ENCODE measurements at places on chromosomes 1 and 21.

GRCh38 chr1:1087351-1088028 is 13.4 kb upstream of the RNF223 start:
- DNase-seq = no peak

DNA sequence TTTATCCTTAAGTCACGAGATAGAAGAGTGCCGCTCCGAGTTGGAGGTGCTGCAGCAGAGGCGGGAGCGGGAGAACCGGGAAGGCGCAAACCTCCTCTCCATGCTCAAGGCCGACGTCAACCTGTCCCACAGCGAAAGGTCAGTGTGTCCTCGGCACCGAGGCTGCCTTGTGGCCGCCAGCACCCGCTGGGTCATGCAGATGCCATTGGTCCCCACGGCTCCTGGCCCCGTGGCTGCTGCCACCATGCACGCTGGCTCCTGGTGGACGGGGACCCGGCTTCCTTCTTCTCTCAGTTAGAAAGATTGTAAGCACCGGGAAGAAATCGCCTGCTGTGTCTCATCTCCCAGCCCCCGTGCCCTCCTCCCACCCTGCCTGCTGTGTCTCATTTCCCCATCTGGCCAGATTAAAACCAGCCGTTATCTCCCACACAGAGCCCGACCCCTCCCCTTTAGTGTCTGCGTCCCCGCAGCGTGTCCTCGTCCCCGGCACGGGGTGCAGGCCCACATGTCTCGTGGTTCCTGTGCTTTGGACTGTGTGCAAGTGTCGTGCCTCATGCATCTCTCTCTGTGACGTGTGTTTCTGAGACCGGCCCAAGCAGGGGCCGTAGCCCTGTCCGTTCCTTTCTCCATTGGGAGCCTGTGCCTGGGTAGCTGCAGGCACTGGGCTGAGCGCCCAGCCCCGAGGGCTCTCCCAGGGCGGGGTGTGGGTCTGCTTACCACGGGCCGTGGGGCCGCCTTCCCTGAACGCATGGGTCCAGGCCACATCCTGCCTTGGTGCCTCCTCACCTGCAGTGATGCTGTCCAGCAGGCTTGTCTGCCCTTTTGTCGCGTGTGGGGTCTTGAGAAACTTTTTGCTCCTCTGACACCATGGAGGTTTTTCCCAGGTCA is 62.1 kb downstream of the PCNT start:
- no peak for DNase-seq

GRCh38 chr1:9705337-9706093 is 54.0 kb downstream of the PIK3CD start:
- DNase-seq = no peak

DNA sequence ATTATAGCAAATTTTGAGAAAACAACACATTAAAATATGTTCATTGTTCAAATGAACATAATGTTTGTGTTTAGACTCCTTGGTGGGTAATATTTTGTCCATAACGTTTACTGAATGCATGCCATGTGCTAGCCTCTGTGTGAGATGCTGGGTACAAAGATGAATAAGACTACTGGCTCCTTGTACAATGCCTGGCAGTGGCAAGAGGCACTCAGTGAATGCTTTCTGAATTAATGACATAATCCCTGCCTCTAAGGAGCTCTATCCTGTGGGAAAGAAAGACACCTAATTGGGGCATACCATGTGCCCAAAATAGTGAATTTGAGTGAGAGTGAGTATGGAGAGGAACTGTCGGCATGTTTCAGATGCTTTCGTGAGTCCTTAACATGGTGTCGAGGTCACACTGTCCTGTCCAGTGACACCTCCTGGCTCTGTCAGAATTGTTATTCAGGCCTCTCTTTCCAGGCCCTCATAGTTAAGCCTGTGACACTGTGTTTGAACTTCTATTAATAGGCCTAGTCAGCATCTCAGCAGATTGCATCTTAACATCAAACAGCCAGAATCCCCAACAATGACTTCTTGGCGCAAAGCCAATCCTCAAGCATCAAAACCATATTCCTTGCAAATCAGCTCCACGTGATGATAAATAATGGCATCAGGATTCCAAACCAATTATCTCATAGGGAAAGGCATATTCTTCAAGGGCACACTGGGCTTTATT is 32.8 kb upstream of the S1PR1 start:
- DNase-seq = no peak

DNA sequence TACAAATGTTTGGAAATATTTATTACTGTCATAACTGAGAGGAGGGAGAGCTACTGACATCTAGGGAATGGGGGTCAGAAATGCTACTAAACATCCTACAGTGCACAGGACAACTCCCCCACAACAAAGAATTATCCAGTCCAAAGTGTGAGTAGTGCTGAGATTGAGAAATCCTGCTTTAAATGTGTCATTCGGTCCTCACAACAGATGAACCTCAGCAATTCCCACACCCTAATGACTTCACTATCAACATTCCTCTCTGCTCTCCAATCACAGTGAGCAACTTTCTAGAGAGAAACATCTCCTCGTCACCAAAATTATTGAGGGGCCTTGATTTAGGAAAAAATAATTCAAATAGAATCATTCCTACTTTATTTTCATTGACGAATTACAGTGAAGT is 18.0 kb downstream of the OMA1 start:
- no peak for DNase-seq

DNA sequence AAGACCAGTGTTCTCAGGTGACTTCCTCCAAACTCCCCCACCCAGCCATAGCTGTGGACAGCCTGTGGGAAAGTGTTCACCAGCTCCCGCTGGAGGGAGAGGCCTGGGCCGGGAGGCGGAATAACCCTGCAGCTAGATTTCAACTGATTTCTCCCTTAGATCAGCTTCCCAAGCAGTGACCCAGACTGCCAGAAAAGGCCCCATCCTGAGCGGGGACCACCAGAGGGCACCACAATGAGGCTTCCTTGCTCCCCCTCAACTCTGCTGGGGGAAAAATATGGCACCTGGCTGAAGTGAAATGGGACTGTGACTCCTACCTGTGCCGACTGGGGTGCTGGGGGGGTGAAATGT is 50.8 kb downstream of the RHBG start:
- peak; percentile 37 for DNase-seq

DNA sequence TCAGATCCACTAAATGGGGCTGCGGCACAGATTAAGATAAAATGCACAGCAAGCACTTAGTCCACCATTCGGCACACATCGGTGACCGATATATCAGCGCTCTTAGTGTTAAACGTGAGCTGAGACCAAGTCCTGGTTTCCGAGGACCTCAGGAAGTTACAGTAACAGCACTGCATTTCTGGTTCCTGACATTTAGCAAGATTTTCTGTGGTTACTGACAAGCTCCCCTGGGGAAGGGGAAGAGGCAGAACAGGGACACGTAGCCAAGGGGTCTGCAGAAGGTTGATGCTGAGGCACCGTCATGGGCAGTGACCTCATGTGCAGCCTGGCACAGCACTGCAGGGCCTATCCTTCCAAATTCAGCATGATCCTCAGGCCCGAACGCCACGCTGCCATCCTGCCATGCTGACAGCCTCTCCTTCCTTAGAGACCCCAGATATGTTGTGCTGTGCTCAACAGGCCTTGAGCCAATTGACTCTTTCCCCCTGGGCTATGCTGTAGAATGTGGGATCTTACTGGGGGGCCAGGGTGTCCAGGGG is 13.4 kb upstream of the PEF1 start:
- no peak for DNase-seq

DNA sequence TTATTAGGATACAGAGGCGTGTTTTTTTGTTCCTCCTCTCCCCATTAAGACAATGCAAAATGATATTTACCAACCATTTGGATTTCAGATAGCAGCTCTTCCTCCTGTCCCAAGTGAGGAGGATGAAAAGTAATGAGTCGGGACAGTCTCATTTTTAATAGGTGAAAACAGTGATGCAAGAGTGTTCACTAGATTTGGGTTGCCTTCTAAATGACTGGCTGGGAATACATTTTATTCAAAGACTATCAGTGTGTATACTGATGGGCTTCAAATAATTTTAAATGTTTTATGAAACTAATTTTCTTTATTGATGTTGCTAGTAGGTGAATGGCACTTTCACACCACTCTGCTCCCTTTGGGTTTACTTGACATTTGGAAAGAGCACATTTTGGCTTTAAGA is 2.1 kb downstream of the RCOR3 start:
- DNase-seq = no peak

GRCh38 chr1:217040711-217041455 is 317.7 kb upstream of the ESRRG start:
- no peak for DNase-seq

- DNase-seq = no peak
These were observed 332.4 kb downstream of the CAMTA1 start for GRCh38 chr1:7117399-7118281.

- DNase-seq = no peak
These were observed 6.0 kb upstream of the AGPAT3 start for GRCh38 chr21:43858806-43859648.

GRCh38 chr1:145879775-145880174 is 5.9 kb downstream of the ANKRD35 start:
- no peak for DNase-seq

DNA sequence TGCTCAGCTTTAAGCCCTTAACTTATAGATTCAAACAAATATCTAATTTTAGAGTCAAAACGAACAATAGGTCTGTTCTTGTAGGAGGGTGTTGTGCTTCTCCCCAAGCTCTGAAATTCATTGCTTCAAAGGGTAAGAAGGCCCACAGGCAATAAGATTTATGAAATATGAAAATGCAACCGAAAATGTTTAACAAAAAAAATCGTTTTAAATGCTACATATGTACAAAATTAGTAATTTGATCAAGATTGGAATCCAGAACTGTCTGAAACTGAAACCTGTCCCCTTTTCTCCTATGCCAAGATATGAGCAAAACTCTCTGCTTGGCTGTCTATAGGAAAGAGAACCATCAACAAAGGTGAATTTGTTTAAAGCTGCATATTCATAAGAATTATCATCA is 534.3 kb downstream of the PLPP3 start:
- DNase-seq = no peak

DNA sequence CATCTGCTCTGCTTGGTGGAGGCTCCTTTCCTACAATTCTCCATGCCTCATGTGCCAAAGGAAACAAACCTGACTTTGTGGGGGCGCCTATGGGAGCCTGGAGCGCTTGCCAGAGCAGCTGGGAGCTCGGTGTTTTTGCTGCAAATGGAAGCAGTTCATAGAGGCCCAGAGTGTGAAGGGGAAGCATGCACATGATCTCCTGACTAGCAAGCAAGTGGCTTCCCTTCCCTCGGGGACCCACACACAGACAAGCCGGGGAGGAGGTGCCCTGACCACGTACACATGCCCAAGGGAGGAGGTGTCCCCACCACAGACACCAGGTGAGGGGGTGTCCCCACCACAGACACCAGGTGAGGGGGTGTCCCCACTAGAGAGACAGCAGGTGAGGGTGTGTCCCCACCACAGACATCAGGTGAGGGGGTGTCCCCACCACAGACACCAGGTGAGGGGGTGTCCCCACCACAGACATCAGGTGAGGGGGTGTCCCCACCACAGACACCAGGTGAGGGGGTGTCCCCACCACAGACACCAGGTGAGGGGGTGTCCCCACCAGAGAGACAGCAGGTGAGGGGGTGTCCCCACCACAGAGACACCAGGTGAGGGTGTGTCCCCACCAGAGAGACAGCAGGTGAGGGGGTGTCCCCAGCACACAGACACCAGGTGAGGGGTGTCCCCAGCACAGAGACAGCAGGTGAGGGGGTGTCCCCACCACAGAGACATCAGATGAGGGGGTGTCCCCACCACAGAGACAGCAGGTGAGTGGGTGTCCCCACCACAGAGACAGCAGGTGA is 106.8 kb downstream of the CRYAA start:
- no peak for DNase-seq

DNA sequence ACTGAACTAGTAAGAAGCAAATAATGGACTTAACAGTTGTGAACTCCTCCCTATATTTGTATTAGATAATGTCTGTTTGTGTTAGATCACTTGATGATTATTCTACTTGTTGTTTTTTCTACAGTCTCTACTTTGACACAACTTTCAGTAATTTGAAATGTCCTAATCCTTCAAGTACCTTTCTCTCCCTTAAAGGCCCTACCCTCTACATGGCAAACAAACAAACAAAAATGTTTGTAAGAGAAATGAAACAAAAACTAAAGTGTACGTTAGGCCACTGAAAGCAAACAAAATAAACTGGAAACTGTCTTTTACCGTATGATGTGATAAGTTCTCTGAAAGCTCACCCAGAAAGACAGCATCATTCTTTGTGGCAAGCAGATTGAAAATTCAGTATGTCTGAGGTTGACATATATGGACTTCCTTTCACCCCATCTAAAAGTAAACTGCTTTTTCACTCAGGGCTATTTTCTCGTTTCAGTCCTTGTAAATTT is 255.9 kb upstream of the SNX7 start:
- no peak for DNase-seq

DNA sequence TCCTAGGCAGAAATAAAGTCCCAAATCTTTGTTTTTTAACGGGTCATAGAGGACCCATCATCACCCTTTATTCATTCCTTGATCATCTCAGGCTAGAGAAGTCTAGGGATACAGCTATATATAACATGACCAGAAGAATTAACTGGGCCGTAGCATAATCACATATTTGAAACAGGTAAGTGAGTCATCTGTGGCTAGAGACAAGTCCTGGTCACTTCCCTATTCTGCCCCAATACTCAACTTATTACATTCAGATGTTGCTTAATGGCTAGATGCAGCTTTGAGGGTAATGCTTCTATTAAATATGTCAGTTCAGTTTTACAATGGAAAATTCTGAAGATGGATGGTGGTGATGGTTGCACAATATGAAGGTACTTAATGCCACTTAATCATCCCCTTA is 47.0 kb downstream of the EXO1 start:
- no peak for DNase-seq

GRCh38 chr1:94281361-94282142 is 44.2 kb upstream of the ARHGAP29 start:
- no peak for DNase-seq

- DNase-seq = no peak
These were observed 62.6 kb downstream of the KIF21B start for GRCh38 chr1:200960948-200961340.

- no peak for DNase-seq
These were observed 5.4 kb upstream of the TDRD5 start for GRCh38 chr1:179586107-179586823.

- no peak for DNase-seq
These were observed 120.1 kb downstream of the BACH1 start for GRCh38 chr21:29418813-29419212.

GRCh38 chr1:21525340-21525717 is 16.1 kb downstream of the ALPL start:
- no peak for DNase-seq

- DNase-seq = no peak
These were observed 136.9 kb downstream of the CDC7 start for GRCh38 chr1:91637539-91637994.

DNA sequence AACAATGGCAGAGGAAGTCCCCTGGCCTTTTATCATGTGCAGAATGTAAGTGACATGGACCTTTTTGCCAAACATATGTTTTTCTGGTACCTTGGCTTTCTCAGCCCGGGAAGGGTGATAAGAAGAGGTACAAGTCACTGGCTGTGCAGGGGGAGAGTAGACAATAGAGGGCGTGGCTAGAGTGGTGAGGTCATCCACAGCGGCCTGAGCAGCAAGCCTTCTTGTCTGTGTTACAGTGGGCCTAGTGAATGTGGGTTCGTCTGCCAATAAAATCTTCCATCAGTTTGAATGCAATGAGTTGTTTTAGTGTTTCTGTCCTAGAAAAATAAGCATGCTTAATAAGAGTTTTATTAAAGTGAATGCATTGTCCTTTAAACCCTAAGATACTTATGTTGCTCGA is 59.0 kb upstream of the PGD start:
- DNase-seq = no peak

GRCh38 chr1:111958851-111959250 is 30.6 kb downstream of the KCND3 start:
- DNase-seq = no peak

GRCh38 chr1:57578099-57578498 is 154.2 kb upstream of the DAB1 start:
- DNase-seq = no peak

- DNase-seq = no peak
These were observed 31.6 kb upstream of the SOX13 start for GRCh38 chr1:204041232-204041767.

Measured in activated T-cell treated with anti-CD3 and anti-CD28 coated beads, Interleukin-2, amount 50 U/mL, for 4 hours (primary cell).